Fibroblast of lung (primary cell): ENCODE measurements at places on chromosomes 11 and 22. TPM values are rescaled to one million over a fixed set of nuclear protein-coding genes. Genes with fewer than 3 reads are reported as not detected.
A peak's percentile ranks its signal among the peaks of the same experiment; 100 is the strongest.

- DNase-seq, result peak; percentile 55
Observed at GRCh38 chr22:44620129-44620840, 81.7 kb upstream of the PRR5 start.

DNA sequence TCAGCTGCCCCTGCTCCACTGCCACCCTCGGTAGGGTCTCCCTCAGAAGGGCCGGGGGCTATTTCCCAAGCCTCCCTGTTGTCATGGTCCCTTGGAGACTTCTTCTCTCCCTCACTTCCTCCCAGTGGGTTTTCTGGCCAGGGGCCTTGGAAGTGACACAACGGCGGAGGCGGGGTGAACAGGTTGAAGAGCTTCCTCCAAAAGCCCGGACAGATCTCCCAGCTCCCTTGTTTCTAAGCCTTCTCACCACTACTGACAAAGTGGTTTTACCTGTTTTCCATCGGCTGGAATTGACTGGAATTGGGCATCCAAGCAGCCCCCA is 14.5 kb downstream of the MYH9 start:
- no peak for DNase-seq

DNA sequence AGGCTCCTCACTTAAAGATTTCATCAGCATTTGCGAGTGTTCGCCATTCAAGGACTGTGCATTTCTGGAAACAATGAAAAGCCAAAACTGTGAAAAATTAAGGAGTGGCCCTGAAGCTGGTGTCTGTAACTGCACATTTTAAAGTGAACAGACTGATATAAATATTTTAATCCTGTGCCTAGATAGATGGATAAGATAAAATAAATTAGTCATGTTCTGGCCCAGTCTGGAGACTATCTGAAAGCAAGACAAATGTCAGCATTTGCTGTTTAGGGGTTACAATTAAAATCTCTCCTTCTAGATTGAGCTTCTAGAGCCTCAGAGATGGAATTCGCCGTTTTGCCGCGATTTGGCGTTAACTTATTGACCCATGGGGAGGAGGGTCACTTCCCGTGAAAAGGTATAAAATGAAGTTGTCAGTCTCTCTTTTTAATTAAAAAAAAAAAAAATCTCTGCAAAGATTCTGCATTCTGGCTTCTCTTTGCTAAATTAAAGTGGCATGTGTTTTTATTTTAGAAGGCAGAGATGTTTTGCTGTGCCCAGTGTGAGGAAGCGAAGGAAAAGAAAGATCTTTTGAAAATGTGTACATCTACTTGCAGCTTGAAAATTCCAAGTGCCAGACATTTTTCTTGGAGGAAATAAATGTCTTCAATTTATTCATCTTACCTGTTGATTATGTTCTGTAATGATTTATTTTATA is 79.7 kb upstream of the WNT7B start:
- no peak for DNase-seq

DNA sequence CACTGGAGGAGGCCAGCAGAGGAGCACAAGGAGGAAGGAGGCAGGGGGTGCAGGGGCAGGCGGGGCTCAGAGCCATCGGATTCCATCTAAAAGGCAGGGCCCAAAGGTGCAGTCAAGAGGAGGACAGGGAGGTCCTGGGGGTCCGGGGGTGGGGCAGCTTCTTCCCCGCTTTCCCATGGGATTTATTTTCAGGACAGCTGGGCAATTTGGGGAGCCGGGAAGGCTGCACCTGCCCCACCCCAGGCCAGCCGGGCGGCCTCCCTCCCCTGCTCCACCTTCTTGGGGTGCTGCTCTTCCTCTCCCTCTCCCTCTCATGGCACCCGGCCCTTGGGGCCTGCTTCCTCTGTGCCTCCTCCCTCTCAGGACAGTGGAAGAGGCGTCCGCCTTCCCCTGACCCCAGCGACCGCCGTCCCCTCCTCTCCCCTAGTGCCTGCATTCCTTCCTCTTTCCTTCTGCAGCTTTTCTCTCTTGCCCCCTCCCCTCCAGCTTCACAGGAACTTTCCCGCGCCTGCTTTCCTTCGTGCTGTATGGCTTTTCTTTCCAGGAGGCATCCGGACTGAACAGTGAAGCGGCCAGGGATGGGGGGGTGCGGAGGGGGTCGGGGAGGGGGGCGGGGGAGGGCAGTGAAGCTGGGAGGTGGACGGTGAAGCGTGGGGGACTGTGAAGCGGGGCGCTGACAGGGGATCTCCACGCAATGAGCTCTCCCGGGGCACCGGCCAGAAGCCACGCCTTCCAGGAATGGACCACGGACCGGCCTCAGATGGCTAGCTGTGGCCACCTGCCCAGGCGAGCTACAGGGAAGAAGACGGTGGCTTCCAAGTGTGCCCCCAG is 26.9 kb downstream of the APOBEC3H start:
- DNase-seq, result no peak

- DNase-seq, result no peak
Observed at GRCh38 chr11:826836-827145, 928 bp upstream of the CRACR2B start.

SLC22A9 gene
- total RNA-seq, result not detected in 2 replicates

DNA sequence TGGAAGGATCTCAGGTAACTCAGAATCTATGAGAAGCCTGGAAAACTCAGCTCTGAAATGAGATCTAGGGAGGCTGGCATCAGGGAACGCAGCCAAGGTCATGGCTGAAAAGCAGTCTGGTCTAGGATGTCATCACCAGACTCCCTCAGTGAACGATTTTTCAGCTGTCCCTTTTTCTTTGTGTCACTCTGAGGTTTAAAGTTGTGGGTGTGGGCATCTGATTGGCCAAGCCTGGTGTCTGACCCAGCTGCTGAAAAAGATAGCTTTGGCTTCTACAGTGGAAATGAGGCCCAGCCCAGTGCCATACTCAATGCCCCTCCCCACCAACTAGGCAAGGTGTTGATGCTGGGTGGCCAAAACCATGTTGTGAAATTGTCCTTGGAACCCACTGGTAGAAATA is 14.5 kb downstream of the RPS3 start:
- no peak for DNase-seq

DNA sequence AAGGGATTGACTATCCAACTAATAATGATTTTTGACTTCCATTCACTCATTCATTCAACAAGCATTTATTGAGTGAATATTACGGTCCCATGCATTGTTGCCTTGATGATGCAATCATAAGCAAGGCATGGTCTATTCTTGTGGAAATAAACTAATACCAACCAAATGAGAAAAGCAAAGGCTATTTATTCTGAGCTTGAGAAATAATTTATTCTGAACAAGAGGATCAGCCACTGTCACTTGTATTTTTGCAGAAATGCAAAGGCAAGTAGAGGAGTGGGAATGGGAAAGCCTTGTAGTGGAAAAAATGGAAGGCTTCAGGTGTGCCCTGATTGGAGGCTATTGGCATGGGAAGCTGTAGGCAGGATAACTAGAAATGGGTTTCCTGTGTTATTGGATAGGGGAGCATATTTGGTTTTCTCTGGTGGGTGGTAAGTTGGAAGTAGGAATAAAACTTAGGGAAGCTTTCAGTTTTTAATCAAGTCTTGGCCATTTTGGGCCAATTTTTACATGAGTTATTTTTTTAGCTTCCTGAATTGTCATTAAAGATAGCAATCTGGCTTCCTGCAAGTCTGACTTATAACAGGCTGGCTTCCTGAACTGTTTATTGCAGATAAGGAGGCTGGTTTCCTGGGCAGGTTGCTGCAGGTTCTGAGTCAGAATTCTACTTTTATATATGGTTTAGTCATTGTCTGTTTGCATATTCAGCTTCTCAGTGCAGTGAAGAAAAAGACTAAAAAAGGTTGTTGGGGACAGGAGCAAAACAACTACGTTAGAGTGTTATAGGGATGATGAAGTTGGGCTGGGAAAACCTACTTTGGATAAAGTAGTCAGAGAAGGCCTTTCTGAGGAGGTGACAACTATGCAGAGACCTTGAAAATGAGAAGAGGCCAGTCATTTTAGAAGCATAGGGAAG is 106.7 kb downstream of the APIP start:
- DNase-seq, result peak; percentile 74

DNA sequence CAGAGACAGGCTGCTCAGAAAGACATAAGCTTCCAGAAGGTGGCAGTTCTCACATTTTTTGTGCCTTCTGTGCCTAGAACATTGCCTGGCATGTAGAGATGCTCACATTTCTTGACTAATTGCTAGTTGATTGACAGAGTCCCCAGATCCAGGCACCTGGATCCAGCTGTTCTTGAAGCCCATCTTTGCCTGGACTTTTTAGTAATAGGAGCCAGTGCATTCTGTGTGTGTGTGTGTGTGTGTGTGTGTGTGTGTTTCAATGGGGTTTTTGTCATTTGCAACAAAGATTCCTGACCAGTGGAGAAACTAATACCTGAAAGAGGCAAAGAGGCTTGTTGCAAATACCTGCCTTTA is 15.1 kb downstream of the MRGPRF start:
- DNase-seq, result no peak

DNA sequence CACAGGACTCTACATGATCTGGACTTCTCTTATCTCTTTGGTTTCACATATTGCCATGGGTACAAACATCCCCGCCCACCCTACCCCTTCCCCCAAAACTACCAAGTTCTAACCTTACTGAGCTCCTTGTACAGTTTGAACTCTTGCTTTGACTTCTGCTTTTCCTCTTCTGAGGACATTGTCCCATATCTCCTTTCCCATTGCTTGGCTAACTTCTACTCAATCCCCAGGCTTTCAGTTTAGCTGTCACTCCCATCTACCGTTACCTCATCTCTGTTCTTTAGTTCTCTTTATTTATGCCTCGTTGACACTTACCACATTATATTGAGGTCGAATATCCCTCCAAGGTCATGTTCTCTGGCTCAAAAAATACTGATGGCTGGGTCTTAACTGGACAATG is 393.5 kb upstream of the CADM1 start:
- DNase-seq, result no peak

DNA sequence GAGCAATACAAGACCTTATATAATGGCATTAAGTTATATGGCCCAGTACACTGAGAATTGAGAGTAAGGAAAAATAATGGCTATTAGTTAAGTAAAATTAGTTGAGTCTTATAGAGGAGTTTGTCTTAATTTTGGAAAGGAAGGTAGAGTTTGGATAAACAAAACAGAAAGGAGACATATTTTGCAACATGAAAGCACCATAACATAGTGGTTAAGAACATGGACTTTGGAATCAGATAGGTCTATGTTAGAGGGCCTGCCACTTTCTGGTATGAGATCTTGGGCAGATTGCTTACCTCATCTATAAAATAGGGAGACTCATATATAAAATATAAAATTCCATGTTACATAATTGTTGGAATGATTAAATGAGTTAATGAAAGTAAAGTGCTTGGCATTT is 68.9 kb downstream of the CSTPP1 start:
- DNase-seq, result no peak

GRCh38 chr11:23311986-23312940 is 452.0 kb upstream of the CCDC179 start:
- peak; percentile 86 for DNase-seq

DNA sequence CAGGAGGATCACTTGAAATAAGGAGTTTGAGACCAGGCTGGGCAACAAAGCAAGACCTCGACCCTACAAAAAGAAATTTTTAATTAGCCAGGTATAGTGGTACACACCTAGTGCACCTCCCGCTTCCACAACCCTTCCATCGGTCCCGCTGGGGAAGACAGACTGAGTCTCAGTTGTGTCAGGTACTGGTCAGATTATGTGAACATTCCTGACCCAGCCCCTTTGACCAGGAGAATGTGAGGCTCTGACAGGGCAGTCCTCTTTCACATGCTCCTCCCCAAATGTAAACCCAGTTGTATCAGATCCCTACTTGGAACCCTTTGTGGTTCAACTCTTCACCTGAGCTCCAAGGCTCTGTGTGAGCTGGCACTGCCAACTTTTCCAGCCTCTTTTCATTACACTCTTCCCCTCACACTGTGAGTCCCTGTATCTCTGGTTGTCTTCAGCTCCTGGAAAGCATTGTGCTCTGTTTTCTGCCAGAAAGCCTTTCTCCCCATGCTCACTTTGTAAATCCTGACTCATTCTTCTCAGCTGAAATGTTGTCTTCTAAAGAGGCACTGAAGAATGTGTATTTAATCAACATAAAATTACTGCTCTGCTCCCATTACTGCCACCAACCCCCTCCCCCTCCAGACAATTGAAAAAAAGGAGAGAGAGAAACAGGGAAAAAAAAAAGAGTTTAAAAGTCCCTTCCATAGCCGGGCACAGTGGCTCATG is 2.1 kb upstream of the TTLL12 start:
- DNase-seq, result no peak

GGTLC2 gene
- total RNA-seq, result not detected in 2 replicates

- no peak for DNase-seq
Observed at GRCh38 chr11:15836795-15837194, 519.6 kb downstream of the SOX6 start.

DNA sequence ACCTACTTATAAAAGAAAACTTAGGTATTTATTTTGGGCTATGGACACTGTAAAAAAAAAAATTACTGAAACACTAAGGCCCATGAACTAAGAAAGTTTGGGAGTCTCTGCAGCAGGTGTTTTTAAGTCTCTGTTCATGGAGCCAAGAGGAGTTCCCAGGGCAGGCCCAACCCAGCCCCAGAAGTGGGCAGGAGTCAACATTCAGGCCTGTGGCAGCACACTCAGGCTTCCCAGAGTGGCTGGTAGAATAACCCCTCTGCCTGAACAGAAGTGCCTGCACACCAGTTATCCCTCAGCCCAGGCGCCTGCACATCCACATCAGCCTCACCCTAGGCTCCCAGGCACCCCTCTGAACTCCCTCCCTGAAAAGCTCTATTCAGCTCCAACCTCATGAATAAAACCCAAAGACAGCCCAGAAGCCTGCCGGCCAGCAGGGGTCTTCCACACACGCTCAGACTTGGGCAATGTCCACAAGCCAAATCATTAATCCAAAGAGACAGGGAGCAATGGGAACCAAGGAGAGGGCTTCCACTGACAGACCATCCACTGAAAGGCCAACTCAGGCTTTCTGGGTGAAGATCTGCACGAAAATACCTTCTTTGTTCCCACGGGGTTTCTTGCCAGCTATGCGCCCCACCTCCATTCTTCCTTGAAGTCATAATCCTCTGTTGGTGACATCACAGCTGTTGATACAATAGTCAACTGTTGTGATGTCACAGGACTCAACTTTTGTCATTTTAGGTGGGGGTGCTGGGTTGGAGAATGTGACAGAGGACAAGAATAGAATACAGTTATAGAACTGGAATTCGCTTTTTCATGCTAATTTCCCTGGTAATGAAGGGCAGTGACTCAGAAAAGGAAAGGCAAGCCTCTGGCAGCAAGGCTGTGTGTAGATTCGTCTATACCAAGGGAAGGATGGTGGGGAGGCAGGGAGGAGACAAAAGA is 83.7 kb downstream of the RPL27A start:
- peak; percentile 92 for DNase-seq

GRCh38 chr22:25182131-25183110 is 17.2 kb upstream of the CRYBB3 start:
- no peak for DNase-seq

- DNase-seq, result no peak
Observed at GRCh38 chr11:75939516-75939915, 124.5 kb downstream of the UVRAG start.

- DNase-seq, result no peak
Observed at GRCh38 chr11:14082338-14082737, 119.8 kb downstream of the SPON1 start.

DNA sequence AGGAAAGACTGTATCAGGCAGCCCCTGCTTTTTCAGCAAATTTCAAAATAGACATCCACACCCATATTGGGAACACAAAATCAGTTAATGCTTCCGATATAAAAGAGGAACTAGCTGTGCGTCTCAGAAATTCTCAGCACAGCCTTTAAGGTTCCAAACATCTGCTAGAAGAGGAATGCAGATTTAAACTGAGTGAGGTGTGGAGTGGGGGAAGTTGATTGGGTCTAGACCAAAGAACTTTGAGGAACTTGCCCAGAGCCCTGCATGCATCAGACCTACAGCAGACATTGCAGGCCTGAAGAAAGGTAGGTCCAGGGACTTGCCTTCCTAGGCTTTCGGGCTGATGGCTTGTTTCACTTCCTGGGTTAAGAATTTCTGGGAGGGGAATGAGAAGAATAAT is at the start of gene MS4A4A:
MS4A4A (plus strand) TSS at position 255 of the 400 bp plus-strand sequence; CDS start at position 265, 10 bp downstream.
- no peak for DNase-seq

MADD gene
- total RNA-seq, result 11.8 and 15.4 TPM in 2 replicates

OR2D2 gene
- 0.26 and 0.33 TPM in 2 replicates for total RNA-seq
